Spinal cord (tissue), 10 donors: ENCODE measurements at places on chromosomes 12 and 14.

DNA sequence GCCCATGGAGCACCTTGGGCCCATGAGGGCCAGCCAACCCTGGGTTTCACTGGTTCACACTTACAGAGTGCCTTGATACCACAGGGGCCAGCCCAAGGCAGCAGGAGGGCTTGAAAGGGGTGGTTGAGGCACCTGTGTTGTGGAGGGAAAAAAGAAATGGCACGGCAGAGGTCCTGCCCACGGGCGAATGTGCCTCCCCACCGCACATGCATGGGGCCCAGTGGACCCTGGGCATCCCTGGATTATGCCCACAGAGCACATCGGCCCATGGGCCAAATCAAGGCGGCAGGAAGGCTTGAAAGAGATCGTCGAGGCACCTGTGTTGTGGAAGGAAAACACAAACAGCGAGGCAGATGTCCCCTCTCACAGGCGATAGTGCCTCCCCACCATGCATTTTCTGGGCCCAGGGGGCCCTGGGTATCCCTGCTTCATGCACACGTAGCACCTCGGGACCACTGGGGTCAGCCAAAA, 378.1 kb downstream of the ALG10 start:
- no peak overlapping the region for H3K27ac ChIP-seq
- no peaks in the 10 kb centered on the region for H3K4me1 ChIP-seq
- H3K27me3 ChIP-seq = no peaks in the 10 kb centered on the region
- H3K36me3 ChIP-seq = no peaks in the 10 kb centered on the region
- no peak for DNase-seq

DNA sequence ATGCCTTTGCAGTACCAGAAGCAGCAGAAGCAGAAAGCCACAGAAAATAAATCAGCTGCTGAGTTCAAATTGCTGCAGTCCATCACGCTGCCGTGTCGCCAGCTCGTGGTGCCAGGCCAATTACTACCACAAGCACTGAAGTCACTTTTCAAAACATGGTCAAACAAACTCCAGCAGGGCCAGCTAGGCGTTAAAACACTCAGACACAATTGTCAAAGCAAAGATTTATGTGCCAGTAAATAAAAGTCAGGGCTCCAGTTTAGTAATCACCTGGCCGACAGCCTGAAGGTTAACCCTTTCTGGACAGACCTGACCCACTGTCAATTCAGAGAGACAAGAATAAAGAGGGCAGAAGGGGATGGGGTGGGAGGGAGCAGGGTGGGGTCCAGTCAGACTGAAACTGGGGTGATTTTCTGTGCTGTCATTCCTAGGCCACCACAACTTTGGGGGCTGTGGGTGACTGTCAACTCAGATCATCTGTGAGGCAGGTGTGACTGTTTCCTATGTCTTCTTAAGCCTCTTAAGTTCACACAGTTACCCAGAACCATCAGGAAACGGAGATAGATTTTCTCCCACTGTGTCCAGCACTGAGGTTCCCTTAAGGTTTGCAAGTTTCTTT, 109.8 kb upstream of the FUT8 start:
- H3K27me3 ChIP-seq = no peaks in the 10 kb centered on the region
- peaks cover 11% of the 10 kb centered on the region for H3K4me1 ChIP-seq
- H3K27ac ChIP-seq = no peak overlapping the region
- no peak overlapping the region for H3K4me3 ChIP-seq

- H3K27me3 ChIP-seq = peaks cover 4% of the 10 kb centered on the region
- H3K4me3 ChIP-seq = no peak overlapping the region
- no peak for DNase-seq
- no peaks in the 10 kb centered on the region for H3K4me1 ChIP-seq
These were observed 126.9 kb upstream of the RBM19 start for GRCh38 chr12:114092981-114093380.

- no peaks in the 10 kb centered on the region for H3K36me3 ChIP-seq
- no peaks in the 10 kb centered on the region for H3K27me3 ChIP-seq
- peaks cover 8% of the 10 kb centered on the region for H3K4me1 ChIP-seq
- H3K4me3 ChIP-seq = no peak overlapping the region
These were observed 189.1 kb downstream of the PIWIL1 start for GRCh38 chr12:130526813-130527212.

DNA sequence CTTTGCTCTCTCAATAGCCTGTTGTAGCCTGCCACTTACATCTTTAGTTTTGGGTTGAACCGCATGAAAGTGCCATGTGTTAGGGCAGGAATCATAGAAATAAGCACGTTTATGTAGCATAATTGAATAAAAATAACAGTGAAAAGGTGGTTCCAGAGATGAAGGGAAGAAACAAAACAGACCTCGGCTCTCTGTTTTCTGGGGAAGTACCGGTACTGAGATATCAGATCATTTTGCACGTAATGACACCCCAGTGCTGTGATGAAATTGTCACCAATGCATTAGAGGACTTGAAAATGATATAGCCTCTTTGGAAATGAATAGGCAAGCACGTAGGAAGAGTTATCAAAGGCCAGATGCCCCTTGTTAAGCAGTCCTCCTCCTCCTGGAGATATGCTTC, 42.5 kb upstream of the DLK1 start:
- peaks cover 31% of the 10 kb centered on the region for H3K4me1 ChIP-seq
- H3K27ac ChIP-seq = no peak overlapping the region
- DNase-seq = no peak
- H3K36me3 ChIP-seq = no peaks in the 10 kb centered on the region

DNA sequence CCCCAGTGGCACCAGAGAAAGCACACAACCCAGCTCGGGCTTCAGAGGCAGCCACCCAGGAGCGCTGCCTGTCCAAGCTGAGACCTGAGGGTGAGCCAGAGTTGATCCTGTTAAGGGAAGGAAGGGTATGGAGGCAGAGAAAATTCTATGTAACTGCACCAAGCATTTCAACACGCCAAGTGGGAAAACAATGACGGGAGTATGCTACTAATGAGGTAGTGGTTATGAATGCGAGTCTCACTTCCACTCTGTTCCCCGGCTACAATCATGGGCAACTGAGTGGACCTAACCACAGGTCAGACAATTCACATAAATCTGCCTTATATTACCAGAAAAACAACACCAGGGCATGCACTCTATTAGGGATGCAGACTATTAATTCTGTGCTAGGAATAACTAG, 9.9 kb downstream of the ATG14 start:
- H3K4me1 ChIP-seq = no peaks in the 10 kb centered on the region
- no peaks in the 10 kb centered on the region for H3K36me3 ChIP-seq
- no peak for DNase-seq
- H3K4me3 ChIP-seq = no peak overlapping the region

DNA sequence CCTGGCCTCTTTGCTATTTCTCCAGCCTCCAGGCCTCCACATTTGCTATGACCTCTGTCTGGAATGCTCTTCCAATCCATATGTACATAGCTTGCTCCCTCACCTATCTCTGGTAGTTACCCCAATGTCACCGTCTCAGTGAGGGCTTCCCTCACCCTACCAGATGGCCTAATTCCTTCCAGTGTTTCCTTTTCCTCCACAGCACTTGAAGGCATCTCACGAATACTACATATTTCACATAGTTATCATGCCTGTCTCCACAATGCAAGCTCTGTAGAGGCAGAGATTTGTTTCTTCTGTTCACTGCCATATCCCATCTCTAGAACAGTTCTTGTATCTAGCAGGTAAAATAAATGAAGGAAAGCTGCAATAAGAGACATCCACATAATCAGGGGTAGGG, 21.3 kb upstream of the HSP90B1 start:
- H3K27me3 ChIP-seq = no peaks in the 10 kb centered on the region
- H3K4me3 ChIP-seq = no peak overlapping the region
- H3K4me1 ChIP-seq = no peaks in the 10 kb centered on the region

- no peaks in the 10 kb centered on the region for H3K27me3 ChIP-seq
- H3K4me3 ChIP-seq = no peak overlapping the region
- DNase-seq = no peak
- no peak overlapping the region for H3K27ac ChIP-seq
- no peaks in the 10 kb centered on the region for H3K4me1 ChIP-seq
- no peaks in the 10 kb centered on the region for H3K36me3 ChIP-seq
These were observed 19.9 kb upstream of the STXBP6 start for GRCh38 chr14:25069879-25070278.

DNA sequence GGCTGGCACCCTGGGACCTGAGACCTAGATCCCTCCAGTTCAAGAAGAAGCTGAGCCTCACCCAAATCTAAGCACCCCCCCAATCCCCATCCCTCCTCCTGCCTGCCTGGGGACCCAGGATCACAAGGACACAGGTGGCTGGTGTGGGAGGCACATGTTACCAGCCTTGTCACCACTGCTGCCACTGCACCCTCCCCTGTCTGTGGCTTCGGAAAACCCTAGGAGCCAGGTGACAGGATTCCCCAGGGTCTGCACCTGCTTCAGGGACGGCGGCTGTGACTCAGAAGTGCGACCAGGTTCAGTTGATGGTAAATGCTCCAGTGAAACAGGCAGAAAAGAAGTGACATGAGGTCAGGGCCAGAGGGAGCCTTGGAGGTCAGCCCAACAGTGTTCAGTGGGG, 62.8 kb upstream of the FAM222A start:
- H3K4me3 ChIP-seq = no peak overlapping the region
- no peak for DNase-seq
- H3K27ac ChIP-seq = no peak overlapping the region

GRCh38 chr12:75720812-75721641, 209.6 kb upstream of the KRR1 start:
- no peak overlapping the region for H3K4me3 ChIP-seq
- H3K27me3 ChIP-seq = no peaks in the 10 kb centered on the region
- H3K4me1 ChIP-seq = peaks cover 4% of the 10 kb centered on the region
- no peaks in the 10 kb centered on the region for H3K36me3 ChIP-seq
- DNase-seq = no peak

GRCh38 chr14:63296060-63296563, 22.6 kb downstream of the GPHB5 start:
- no peaks in the 10 kb centered on the region for H3K27me3 ChIP-seq
- peak overlapping the region; percentile 85 for H3K27ac ChIP-seq
- peaks cover 8% of the 10 kb centered on the region for H3K4me1 ChIP-seq
- DNase-seq = no peak
- H3K36me3 ChIP-seq = no peaks in the 10 kb centered on the region

DNA sequence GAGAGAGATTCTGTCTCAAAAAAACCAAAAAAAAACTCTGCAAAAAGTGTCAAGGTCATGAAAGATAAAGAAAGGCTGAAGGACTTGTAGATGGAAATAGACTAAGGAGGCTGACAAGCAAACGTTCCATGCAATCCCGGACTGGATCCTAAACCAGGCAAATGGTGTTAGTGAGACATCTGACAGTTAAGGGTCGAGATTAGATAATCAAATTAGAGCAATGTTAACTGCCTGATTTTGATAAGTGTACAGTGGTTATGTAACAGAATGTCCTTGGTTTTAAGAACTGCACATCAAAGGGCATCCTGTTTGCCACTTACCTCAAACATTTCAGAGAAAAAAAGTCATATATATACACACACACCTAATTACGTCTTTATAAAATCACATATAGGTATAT, 3.5 kb upstream of the RAN start:
- H3K4me1 ChIP-seq = peaks cover 11% of the 10 kb centered on the region
- no peak overlapping the region for H3K27ac ChIP-seq
- DNase-seq = no peak
- H3K4me3 ChIP-seq = no peak overlapping the region
- H3K27me3 ChIP-seq = no peaks in the 10 kb centered on the region

DNA sequence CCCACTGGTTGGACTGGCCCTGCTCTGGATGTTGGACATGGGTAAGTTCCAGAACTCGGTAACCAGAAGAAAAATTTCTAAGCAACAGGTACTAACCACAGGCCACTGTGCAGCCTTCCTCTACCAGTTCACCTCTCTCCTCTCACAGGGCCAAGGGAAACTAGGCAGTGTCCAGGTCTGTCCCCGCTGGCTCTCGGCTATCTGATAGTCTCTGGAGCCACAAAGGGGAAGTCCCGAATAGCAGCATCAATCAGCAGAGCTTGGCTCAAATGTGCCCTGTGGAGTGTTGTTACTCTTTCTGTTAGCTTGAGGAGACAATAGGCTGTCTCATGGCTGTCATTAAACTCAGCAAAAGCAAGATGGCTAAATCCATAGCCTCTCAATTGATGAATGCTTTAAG, 73.2 kb downstream of the TSPAN11 start:
- no peak overlapping the region for H3K4me3 ChIP-seq
- no peaks in the 10 kb centered on the region for H3K27me3 ChIP-seq
- H3K4me1 ChIP-seq = no peaks in the 10 kb centered on the region
